Cerebellar nuclear complex (tissue), 1 donor: ENCODE measurements at places on chromosomes 13 and 19.

GRCh38 chr13:87893186-87893585 lies 222.0 kb downstream of the SLITRK5 start:
- DNase-seq = no peak

DNA sequence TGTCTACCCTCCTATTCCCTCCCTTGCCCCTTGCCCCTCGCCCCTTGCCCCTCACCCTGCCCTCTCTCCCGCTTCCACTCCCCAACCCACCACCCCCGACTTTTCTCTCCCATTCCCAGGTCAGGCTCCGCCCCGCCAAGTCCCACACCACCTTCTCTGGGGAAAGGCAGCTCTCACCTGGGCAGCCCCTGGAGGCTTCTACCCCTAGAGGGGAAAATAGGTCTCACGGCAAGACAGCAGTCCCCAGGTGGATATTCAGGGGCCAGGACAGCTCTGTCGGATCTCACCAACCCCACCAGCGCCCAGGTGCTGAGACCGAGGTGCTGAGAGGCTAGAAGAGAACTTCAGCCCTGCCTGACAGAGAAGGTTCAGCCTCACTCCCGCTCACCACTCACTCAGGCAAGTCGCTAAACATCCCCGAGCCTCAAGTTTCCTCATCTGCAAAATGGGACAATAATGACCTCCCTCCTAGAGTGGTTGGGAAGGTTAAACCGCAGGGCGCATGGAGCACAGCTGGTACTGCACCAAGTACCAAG lies 1.4 kb upstream of the ERFL start:
- DNase-seq = no peak

GRCh38 chr19:22623841-22624221 lies 10.3 kb upstream of the ZNF492 start:
- DNase-seq = no peak

GRCh38 chr19:23437901-23438300 lies 42.6 kb upstream of the ZNF91 start:
- no peak for DNase-seq

- DNase-seq = peak; percentile 82
Measured at GRCh38 chr19:3387645-3388589, 21.5 kb downstream of the NFIC start.

- no peak for DNase-seq
Measured at GRCh38 chr13:100394005-100394695, 194.4 kb downstream of the GGACT start.

- no peak for DNase-seq
Measured at GRCh38 chr19:23406721-23407120, 11.4 kb upstream of the ZNF91 start.

DNA sequence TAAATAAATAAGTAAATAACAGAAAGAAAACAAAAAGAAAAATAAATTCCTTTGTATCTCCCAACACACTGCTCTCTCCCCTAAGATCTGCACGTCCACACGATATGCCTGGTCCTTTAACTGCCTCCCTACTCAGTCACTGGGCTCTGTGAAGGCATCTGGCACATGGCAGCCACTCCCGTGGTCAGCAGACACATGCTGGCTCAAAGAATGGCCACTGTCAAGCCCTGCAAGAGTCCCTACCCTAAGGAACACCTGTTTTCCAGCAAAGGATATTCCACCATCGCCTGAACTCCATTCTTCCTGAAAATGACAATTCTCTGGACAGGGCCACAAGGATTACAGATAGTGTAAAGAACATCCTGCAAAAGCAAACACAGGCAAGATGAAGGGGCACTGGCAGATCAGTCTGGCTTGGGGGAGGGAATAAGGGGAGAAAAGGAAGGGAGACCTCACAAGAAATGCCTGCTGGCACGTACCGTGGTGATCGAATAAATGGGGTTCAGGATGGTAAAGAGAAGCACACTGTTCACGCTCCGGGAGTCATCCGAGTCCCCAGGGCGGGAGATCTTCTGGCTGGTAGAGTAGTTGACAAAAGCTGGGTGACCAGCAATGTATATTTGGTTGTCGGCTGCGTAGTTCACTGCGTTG lies 4.3 kb downstream of the HNRNPL start:
- no peak for DNase-seq

GRCh38 chr13:20049558-20050473 lies 91.3 kb downstream of the ZMYM2 start:
- no peak for DNase-seq
